Fibroblast of skin of abdomen (primary cell): ENCODE measurements at places on chromosomes 1 and 21.

DNA sequence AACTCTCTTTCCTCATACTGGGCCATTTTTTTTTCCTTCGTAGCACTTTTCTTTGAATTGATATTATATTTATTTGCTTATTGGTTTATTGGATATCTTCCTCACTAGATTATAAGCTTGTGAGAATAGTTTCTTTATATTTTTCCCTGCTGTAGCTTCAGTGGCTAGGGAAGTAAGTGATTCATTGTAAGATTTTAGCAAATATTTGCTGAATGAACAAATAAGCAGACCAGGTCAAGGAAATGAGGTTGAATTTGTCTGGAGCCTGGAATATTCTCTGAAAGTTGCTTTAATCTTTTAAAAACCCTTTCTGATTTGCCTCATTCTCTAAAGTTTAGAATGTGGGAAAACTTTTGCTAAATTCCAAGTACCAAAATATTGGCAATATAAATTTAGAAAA, 80.2 kb downstream of the RABGAP1L start:
- no peak for DNase-seq

DNA sequence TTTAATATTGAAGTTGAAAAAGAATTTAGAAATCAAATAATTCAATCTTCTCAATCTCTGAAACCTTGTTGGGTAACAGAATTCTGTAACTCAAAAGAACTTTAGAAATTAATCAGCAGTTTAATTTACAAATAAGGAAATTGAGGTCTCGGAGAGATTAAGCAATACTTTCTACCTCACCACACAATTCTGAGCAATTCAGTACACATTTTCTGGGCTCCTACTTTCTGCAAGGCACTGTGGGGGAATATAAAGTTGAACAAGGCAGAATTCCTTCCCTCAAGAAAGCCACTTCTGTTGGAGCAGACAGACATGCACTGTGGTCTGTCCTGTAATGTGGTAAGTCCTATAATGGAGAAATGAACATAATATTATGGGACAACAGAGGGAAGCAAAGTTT, 47.7 kb downstream of the MEF2D start:
- DNase-seq = no peak

DNA sequence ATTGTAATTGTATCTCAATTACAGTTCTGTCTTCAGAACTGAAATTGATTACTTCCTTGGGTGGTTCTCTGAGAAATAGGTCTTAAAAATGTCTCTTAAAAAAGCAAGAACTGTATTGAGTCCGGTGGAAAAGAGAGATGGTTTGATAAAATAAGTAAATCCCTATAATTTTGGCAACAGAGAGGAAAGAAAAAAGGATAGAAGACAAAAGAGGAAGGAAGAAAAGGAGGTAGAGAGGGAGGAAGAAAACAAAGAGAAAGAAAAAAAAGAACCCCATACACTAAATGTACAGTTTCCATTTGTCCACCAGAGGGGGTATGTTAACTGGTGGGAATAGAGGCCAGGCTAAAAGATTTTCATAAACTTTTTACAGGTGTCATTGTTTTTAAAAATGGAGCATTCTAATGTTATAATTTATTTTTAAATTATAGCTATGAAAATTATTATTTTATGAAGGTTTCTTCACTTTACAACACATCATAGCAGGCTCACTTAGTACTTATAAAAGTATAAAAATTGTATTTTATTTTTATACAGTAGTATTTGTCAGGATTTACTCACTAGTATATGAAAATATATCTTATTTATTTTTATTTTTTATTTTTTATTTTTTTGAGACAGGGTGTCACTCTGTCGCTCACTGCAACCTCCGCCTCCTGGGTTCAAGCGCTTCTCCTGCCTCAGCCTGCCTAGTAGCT, 2.1 kb upstream of the UBE2T start:
- peak; percentile 43 for DNase-seq

DNA sequence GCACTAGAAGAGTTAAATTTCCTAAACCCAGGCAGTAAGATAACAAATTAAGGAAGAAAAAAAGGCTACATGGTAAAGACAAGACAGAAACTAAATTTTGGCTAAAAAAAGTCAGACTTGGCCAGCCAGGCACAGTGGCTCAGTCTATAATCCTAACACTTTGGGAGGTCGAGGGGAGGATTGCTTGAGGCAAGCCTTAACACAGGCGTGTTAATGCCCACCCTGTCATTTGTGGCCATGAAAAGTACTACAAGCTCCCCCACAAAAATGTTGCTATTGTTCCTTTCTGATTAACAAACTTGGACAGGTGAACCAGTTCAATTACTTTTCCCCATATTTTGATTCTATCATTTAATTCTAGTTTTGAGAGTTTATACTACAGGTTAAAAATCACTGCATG, 32.3 kb downstream of the UBR4 start:
- DNase-seq = no peak

DNA sequence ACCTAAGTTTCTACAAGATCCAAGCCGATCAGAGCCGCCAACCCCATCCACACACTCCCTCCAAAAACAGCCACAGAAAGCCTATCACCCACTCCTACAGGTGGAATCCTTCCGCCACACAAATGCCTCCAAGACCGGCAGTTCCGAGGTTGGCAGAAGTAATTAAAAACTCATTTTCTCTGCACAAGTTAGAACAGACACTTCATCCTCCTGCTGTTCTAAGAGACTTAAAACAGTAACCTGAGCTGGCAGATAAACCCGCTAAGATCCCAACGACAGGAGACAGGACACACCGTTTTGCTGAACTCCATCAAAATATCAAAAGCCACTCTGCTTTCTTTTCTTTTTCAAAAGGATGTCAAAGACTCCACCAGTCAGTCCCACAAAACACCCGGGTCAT, 2.8 kb downstream of the SSBP3 start:
- no peak for DNase-seq

DNA sequence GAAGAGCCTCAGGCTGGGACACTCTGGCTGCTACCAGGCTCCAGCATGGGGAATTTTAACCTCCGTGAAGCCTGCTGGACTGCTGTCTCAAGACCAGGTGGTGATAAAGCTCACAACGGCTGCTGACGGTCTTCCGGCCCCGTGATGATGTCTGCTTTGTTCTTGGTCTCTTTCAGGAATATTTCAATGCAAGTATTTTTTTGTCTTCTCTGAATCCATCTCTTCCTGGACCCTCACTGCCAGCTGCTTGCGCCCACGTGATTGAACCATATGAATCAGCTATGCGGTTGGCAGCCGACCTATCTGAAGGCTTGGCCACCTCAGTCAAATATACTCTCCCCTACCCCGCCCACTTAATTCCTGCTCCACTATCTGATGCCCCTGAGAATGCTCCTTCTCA, 14.6 kb upstream of the SLC6A17 start:
- no peak for DNase-seq

GRCh38 chr1:94667818-94668217, 126.3 kb upstream of the F3 start:
- DNase-seq = no peak

- DNase-seq = peak; percentile 48
Observed at GRCh38 chr1:112465122-112465521, 43.6 kb upstream of the WNT2B start.

- DNase-seq = peak; percentile 3
Observed at GRCh38 chr1:173960625-173961024, 43.5 kb upstream of the SERPINC1 start.
